ENCODE measurements at places on chromosomes 6 and 20. TPM values are rescaled to one million over a fixed set of nuclear protein-coding genes. Genes with fewer than 3 reads are reported as not detected.

DNA sequence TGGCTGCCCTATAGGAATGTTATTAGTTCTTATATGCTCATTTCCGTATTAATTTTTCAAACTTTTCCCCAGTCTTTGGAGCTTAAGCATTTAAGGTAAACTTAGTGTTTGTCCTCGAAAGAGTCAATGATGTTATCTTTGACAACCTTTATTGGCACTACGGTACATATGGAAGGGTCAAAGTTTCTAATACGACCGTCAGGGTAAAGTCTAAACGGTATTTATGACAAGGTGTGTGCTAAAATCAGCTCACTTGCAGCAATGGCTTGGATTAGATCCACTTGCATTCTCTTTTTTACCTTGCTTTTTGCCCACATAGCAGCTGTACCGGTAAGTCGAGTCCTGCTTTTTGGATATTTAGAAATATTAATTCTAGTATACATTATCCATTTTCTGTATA lies at the start of gene MEP1A:
Gene MEP1A, plus strand, starts transcription at position 252 of the 400 bp plus-strand sequence. Its CDS starts 10 bp downstream, at position 262.
- H3K4me1 ChIP-seq = no peaks in the 10 kb centered on the region
- H3K36me3 ChIP-seq = no peaks in the 10 kb centered on the region
- H3K27ac ChIP-seq = no peak within 1 kb of the TSS
- H3K27me3 ChIP-seq = no peaks in the 10 kb centered on the region

GRCh38 chr6:93219447-93219846 lies 199.9 kb downstream of the EPHA7 start:
- no peaks in the 10 kb centered on the region for H3K27me3 ChIP-seq
- H3K4me3 ChIP-seq = no peak overlapping the region
- DNase-seq = no peak
- H3K4me1 ChIP-seq = no peaks in the 10 kb centered on the region
- no peaks in the 10 kb centered on the region for H3K36me3 ChIP-seq

Gene HTR1E
- total RNA-seq = not detected

DNA sequence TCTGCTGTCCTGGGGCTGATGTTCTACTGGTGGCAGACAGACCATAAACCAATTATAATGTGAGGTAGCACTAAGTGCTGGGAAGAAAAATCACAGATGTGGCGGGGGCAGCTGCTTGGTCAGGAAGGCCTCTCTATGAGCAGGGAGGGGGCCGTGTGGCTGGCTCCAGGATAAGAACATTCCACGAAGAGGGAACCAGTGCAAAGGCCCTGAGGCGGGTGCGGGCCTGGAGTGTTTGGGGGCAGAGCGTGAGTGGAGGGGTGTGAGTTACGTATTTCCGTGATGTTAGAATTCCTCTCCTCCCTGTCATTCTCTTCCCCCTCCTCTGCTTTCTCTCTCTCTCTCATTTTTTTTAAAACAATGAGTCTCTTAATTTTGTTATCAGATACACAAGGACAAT lies 67.2 kb downstream of the CEBPB start:
- H3K4me3 ChIP-seq = no peak overlapping the region
- DNase-seq = no peak
- H3K36me3 ChIP-seq = no peaks in the 10 kb centered on the region
- H3K27me3 ChIP-seq = no peaks in the 10 kb centered on the region

Gene CST5
- not detected for total RNA-seq

All from osteoblast (primary cell).